ENCODE measurements at places on chromosomes 2 and 18.

DNA sequence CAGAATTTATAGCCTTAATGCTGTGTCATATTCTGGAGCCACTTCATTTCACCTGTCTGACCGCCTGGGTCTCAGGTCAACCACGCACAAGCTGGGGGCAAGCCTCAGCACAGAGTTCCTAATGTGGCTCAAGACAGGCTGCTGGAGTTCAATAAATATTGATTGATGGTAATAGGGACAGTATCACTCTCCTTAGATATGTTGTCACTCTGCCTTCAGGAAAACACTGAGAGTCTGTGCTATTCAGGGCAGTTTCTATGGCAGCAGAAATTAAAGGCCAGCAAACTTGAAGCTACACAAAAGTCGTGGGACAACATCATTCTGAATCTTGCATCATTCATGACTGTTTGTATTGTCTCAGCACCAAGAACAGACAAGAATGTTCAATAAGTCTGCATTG is 696.1 kb downstream of the METTL4 start:
- H3K36me3 ChIP-seq = no peaks in the 10 kb centered on the region
- H3K27ac ChIP-seq = no peak overlapping the region
- H3K27me3 ChIP-seq = no peaks in the 10 kb centered on the region

DNA sequence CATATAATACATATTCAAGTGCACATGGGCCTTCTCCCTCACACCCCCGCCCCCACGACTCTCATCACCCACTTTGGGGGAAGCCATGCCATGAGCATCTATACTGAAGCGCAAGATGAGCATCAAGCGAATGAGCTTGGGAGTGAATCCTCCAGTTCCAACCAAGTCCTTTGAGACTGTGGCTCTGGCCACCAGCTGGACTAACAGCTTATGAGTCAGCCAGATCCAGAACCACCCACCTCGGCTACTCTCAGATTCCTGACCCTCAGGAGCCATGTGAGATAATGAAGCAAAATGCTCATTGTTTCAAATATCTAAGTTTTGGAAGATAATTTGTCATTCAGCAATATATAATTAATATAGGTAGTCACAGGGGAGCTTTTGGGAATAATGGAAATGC is 22.2 kb upstream of the IL1RL1 start:
- H3K36me3 ChIP-seq = no peaks in the 10 kb centered on the region
- no peak for DNase-seq
- H3K4me3 ChIP-seq = no peak overlapping the region
- no peak overlapping the region for H3K27ac ChIP-seq
- no peaks in the 10 kb centered on the region for H3K27me3 ChIP-seq

DNA sequence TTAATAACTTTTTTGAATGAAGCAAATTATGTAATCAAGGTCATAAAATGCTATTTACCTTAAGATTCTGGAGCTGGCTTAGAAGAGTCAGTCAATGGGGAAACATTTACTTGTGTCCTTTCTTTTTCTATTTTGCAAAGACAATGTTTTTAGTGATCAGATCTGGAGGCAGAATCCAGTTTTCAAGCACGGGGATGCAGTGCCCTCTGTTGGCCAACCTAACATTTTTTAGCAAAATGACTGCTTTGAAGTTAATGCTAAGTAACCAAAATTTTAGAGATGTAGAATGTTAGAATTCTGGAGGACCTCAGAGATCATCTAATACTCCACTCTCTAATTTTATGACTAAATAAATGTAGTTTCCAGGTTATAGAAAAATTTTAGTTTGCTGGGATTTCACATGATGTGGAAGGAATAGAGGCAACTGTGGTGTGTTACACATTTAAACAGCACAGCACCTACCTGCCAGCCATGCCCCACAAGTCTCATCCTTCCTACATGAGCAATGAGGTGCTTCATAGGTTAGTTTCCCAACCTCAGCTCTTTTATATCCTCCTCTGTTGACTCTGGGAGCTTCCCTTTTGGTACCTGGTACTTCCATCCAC is 23.6 kb upstream of the SLC9A4 start:
- no peak overlapping the region for H3K27ac ChIP-seq
- H3K4me1 ChIP-seq = no peaks in the 10 kb centered on the region
- no peaks in the 10 kb centered on the region for H3K27me3 ChIP-seq
- H3K4me3 ChIP-seq = no peak overlapping the region
- peak; percentile 54 for DNase-seq
- H3K36me3 ChIP-seq = no peaks in the 10 kb centered on the region

DNA sequence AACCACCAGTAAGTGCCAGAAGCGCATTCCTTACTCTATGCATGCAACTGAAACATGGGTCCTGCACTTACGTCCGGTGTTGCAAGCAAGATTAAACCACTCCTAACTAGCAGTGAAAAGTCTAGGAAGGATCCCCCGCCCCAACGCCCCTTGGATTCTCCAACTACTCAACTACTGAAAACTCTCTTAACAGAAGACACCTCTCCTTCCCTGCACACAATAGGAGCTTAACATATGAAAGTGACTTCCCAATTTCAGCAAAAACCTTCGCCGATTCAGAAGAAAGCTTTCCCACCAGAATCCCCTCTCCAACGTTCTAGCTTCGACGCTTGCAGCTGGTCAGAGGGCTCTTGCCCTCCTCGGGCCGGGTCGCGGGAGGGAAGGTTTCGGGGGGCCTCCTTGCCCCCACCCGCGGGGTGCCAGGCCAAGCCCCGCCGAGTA is 578 bp downstream of the IWS1 start:
- H3K27ac ChIP-seq = peak overlapping the region; percentile 95
- H3K27me3 ChIP-seq = no peaks in the 10 kb centered on the region
- peak; percentile 45 for DNase-seq
- H3K36me3 ChIP-seq = no peaks in the 10 kb centered on the region
- H3K4me3 ChIP-seq = peak overlapping the region; percentile 76

Measured in Caco-2 (cell line).